ENCODE measurements at places on chromosomes 3 and 15.

DNA sequence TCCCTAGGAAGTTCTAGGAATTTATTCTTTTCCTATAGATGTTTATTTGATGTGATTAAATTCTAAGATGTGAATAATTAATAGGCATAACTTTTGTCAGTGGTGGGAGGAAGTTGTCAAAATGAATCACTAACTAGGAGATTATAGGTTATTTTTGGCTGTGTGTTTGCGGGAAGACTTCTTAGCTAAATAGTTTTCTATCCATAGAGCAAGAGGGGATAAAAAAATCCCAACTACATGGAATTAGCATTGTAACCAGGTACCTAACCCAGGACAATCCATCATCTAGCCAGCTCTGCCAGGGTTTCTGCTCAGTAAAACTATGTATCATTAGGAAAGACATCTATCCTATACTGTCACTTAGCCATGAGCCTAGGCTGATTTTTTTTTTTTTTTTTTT is 23.9 kb downstream of the SLC30A4 start:
- DNase-seq = no peak

DNA sequence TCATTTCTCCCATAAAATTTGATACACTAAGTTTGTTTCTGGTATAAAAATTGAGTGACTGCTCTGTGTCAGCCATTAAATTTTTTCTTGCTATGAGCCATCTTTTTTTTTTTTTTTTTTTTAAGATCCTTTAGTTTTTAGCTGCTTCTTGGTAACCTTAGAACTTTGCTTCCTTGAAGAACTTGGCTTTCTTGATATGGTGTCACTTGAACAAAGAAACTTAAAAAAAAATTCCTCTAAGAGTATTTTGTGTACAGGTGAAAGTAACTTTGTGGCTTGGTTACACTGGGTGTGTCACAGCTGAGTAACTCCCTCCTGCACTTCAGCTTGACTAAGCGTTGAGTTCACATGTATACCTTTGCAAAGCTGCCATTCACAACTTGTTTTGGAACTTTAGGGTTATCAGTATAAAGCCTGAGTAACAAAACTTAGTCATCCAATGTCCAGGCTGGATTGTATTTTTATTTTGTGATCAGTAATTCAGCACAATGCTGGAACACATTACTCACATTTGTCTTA is 6.5 kb downstream of the CHD2 start:
- DNase-seq = peak; percentile 63

DNA sequence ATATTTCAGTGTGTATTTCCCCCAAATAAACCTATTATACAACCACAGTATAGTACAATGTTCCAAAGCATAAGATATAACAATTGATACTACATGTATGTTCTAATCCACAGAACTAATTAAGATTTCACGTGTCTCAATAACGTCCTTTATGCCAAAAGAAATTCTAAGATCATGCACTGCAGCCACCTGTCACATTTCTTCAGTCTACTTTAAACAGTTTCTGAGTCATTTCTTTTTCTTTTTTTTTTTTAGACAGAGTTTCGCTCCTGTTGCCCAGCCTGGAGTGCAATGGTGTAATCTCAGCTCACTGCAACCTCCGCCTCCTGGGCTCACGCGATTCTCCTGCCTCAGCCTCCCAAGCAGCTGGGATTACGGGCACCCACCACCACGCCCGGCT is 190.2 kb downstream of the STAG1 start:
- DNase-seq = no peak

DNA sequence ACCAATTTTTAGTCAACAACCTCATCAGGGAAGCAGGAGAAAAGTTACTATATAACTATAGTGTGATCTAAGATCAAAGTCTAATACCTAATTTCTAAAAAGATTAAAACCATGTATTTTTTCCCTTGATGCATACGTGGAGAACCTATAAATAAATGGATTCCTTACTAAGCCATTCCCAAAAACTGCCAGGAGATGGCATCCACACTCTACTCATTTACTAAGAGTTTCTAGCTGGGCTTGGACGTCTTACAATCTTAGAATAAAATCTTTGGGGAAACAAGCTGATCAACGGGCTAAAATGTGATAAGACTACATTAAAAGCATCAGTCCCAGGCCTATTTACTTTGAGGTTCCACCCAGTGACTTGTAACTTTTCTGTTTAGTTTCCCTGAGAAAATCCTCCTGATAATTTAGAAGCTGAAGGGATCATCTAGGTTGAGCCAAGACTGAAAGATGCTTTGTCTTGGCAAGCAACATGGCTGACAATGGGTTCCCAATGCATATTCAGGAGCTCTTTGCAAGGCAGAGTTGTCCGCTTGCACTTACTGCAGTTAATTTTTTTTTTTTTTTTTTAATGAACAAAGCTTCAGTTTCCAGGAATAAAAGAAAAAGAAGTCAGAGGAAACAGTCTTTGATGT is 85.5 kb upstream of the FGF12 start:
- peak; percentile 83 for DNase-seq

- DNase-seq = peak; percentile 5
Measured at GRCh38 chr3:40782111-40782721, 257.5 kb downstream of the ZNF621 start.

DNA sequence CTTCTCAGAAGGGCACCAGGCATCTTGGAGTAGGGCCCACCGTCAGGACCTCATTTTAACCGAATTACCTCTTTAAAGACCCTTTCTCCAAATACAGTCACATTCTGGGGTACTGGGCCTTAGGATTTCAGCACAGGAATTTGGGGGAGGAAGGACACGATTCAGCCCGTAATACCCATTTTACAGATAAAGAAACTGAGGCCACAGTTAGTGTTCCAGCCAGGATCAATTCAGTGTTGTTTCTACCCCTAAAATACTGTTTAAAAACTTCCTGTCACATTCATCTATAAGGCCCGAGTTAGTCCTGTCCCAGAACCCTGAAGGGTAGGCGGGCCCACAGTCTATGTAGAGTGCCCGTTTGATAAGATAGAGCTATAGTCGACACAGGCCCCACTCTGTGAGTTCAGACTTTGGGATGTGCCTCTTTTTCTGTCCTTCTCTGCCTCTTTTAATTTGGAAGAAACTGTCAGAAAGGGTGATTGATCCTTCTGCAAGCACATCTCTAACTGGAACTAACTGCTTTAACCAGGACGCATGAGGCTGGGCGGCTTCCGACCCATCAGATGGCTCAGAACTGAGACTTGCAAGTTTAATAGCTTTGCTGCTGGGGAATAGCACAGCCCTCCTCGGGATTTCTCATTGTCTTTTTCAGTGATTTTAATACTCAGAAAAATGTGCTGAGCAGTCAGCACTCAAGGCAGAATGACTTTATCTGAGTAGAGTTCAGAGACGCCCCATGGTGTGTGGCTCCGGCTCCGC is 19.5 kb downstream of the BFSP2 start:
- DNase-seq = no peak

GRCh38 chr15:65337436-65338070 is 33.1 kb downstream of the RNU5B-1 start:
- DNase-seq = no peak

GRCh38 chr15:90249203-90249863 is at the start of gene TTLL13:
TSS of gene TTLL13 (plus strand) at chr15:90249556. CDS start at chr15:90250631, 1,075 bp downstream.
- peak; percentile 88 for DNase-seq

DNA sequence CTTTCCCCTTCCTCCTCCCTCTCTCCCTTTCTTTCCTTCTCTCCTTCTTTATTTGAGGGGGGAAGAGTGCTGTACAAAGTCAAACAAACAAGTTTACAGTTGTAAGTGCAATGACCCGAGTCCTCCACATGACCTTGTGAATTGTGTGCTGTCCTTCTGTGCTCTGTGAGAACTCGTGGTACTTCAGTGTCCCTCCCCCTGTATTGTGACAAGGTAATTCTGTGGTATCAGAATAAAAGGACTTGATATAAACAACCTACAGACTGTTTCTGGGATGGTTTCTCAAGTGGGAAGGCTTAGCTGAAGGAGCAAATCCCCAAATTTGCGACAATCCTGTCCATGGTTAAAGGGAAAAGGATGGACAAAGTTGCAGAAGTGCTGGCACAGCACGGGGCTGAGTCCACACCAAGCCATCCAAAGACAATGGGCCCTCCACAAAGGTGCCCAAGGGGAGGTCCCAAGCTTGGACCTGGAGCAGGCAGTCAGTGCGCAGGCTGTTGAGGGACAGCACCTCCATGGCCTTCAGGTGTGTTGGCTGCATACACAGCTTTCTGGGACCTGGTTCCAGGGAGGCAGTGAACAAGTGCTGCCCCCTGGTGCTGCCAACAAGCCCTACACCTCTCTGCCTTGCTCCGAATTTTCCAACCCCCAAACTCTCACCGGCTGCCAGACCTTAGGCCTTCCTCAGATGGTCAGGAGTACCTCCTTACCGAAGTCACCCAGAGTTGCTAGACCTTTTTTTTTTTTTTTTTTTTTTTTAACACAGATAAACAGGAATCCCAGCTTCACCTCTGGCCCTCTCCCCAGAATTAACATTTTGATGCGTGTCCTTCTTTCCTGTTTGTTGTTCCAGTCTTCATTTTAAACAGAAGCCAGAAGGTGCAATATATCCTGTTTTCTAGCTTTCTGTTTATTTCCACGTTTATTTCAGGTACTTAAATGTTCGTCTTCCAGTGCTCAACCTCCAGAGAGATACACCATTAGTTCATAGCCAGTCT is 2.6 kb upstream of the APEH start:
- DNase-seq = peak; percentile 82

- DNase-seq = peak; percentile 36
Measured at GRCh38 chr3:129598000-129598381, 8.5 kb downstream of the PLXND1 start.

GRCh38 chr3:46624975-46625490 is 12.7 kb downstream of the FAM240A start:
- DNase-seq = no peak

Measured in dermis blood vessel endothelial cell (primary cell).